ENCODE measurements at places on chromosomes 16 and 17.

GRCh38 chr16:80743772-80744171, 60.6 kb downstream of the CDYL2 start:
- no peak for DNase-seq

DNA sequence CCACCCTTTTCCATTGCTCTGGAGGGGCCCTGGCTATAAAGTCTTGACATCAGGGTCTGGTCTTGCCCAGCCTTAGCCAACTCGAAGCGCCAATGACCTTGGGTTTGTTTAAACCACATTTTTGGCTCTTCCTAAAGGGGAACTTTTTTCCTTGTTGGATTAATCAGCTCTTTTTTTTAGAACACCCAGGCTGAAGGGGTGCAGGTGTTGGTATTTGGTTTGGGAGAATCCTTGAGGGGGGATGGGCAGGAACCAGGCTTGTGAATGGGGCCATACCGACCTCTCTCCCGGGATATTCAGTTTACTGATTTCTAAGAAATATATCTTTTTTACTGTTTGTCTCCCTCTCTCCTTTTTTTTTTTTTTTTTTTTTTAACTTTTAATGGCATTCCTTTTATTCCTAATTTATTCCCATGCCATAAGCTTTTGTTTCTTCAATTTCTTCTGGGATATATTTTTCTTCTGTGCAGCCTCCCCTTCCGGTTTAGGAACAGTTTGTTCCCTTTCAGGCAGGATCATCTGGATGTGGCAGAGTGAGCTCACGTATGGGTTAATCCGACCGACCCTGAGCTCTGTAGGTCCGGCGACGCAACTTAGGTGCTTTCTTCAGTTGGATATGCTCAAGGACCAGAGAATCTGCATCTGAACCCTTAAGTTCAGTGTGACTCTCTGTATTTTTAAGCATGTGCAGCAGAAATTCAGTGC, 129.5 kb downstream of the ABCC6 start:
- DNase-seq = no peak

DNA sequence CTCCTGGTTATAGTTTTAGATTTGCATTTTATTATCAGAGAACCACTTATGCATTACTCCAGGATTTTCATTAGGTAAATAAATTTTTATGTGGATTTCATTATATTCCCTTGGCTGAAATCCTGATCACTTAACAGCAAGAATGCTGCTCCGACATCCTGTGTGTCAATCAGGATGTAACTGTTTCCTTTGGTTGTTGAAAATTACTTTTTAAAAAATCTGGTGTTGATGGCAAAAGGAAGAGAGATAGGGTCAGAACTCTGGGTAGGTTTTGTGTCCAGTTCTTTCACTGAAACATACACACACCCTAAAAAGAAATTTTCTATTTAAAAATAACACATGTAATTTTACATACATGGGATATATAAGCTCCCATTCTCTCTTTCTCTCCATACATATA, 30.9 kb downstream of the ZNF423 start:
- no peak for DNase-seq

DNA sequence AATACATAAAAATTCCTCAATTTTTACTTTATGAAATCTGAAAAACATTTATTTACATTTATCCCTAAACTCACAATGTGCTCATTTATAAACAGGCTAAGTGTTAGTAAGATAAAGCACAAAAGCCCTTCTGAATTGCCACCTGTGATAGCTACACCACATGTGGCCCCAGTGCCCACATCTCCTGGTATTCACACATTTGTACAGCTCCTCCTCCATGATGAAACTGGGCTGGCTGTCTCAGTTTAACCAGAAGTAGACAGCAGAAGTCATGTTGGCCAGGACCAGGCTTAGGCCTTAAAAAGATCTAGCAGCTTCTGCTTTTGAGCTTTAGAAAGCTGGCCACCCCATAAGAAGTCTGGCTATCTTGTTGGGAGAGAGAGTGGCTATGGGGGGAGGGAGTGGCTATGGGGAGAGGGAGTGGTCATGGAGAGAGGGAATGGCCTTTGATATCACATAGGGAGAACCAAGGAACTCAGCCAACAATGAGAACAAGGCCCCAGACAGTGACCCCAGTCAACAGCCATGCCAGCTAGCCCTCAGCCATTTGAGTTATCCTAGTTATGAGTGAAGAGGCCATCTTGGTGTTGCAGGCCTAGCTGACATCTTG, 47.4 kb downstream of the CEP95 start:
- no peak for DNase-seq

GRCh38 chr16:3646348-3646920, 8.1 kb upstream of the DNASE1 start:
- no peak for DNase-seq
